Activated CD4-positive, alpha-beta T cell treated with anti-CD3 and anti-CD28 coated beads, Interleukin-2, amount 10 ng/mL, durations not matched to agents 24 days and 14 days (primary cell): ENCODE measurements at places on chromosomes 12 and 14. TPM values are rescaled to one million over a fixed set of nuclear protein-coding genes. Genes with fewer than 3 reads are reported as not detected.

Gene DNAH10
- total RNA-seq, result 0.14 and 0.21 TPM in 2 replicates

Gene ALKBH1
- total RNA-seq, result 17.9 and 19.2 TPM in 2 replicates

Gene CKB
- 14.2 and 21.1 TPM in 2 replicates for total RNA-seq

Gene FZD10
- total RNA-seq, result not detected in 2 replicates

Gene C12orf50
- total RNA-seq, result not detected in 2 replicates

Gene CAPZA3
- not detected in 2 replicates for total RNA-seq

- DNase-seq, result no peak
Measured at GRCh38 chr12:56461235-56462159, 6.9 kb upstream of the SPRYD4 start.

DNA sequence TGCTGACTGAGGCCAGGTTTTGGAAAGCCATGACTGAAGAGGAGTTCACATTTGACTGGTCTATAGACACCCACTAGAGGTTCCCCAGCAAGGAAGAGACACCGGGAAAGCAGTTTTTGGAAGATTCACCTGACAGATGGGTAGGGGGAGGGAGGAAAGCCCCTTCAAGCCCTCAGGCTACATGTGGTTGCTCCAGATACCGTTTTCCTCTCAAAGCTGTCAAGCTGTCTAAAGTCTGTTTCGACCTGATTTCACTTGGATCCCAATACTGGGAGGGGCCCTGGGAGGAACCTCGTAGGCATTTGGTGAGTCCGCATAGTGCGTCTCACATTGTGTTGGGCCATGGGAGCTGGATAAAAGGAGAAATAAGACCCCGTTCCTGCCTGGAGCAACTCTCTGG lies 1.7 kb upstream of the LRP1 start:
- no peak for DNase-seq

GRCh38 chr12:94640134-94640928 lies 10.0 kb downstream of the TMCC3 start:
- peak; percentile 86 for DNase-seq

GRCh38 chr12:104599272-104600035 lies 142.7 kb downstream of the CHST11 start:
- no peak for DNase-seq

- DNase-seq, result peak; percentile 78
Measured at GRCh38 chr14:91369628-91370445, 47.8 kb downstream of the CCDC88C start.

DNA sequence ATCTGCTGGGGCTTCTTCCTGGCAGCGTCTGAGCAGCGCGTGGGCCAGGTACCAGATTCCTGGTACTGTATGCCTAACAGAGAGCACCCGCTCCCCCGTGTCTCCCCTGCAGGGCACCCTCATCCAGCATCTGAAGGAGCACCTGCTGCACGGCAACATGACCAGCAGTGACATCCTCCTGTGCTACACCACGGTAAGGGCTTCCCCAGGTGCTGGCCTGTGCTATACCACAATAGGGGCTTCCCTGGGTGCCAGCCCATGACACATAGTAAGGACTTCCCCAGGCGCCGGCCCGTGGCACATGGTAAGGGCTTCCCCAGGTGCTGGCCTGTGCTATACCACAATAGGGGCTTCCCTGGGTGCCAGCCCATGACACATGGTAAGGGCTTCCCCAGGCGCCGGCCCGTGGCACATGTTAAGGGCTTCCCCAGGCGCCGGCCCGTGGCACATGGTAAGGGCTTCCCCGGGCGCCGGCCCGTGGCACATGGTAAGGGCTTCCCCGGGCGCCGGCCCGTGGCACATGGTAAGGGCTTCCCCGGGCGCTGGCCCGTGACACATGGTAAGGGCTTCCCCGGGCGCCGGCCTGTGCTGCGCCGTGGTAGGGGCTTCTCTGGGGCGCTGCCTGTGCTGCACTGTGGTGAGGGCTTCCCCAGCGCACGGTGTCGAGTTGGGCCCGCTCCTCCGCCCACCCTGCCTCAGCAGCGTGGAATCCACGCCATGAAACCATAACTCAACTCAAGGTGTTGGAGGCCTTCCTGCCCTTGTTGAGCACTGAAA lies 49.3 kb downstream of the AACS start:
- no peak for DNase-seq

- no peak for DNase-seq
Measured at GRCh38 chr14:58082491-58083098, 69.4 kb downstream of the ARMH4 start.
